ENCODE measurements at places on chromosomes 7 and 10. TPM values are rescaled to one million over a fixed set of nuclear protein-coding genes. Genes with fewer than 3 reads are reported as not detected.
A peak's percentile ranks its signal among the peaks of the same experiment; 100 is the strongest.

The MYL7 gene
- not detected for total RNA-seq

The TEX47 gene
- not detected for total RNA-seq

The HOXA3 gene
- 1.5 TPM for total RNA-seq

The LDB3 gene
- total RNA-seq: under 0.01 TPM

The AKR1D1 gene
- total RNA-seq: not detected

GRCh38 chr7:129176916-129177710, 11.3 kb upstream of the SMO start:
- no peak for DNase-seq

- DNase-seq: no peak
Observed at GRCh38 chr7:117612637-117613036, 132.8 kb downstream of the CFTR start.

- no peak for DNase-seq
Observed at GRCh38 chr10:132369636-132370185, 27.3 kb upstream of the PWWP2B start.

DNA sequence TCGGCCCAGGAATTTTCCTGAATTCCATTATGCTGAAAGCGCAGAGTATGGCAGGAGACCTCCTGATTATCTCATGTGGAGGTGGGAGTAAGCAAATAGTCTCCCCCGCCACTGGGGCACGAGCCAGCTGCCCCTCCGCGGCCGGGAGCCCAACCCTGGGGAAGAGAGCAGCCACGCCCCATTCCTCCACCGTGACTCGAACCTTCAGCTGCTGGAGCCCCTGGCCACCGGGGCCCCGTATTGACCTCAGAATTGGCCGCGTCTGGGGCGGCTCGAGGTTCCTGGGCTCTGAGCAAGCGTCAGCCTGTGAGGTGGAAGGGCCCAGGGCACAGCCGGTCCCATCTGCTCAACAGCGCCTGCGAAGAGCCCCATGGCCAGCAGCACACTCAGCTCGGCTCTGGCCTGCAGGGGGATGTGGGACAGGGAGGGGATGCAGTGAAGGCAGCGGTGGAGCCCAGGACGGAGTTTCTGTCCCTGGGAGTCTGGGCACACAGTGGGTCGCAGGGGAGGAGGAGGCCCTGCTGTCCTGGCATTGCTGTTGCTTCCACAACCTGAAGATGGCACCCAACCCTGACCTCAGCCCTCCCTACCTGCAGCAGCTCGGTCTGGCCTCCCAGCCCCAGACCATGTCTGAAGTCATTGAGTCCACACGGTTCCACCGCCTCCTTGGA, 97.8 kb downstream of the CHST15 start:
- DNase-seq: peak; percentile 96

DNA sequence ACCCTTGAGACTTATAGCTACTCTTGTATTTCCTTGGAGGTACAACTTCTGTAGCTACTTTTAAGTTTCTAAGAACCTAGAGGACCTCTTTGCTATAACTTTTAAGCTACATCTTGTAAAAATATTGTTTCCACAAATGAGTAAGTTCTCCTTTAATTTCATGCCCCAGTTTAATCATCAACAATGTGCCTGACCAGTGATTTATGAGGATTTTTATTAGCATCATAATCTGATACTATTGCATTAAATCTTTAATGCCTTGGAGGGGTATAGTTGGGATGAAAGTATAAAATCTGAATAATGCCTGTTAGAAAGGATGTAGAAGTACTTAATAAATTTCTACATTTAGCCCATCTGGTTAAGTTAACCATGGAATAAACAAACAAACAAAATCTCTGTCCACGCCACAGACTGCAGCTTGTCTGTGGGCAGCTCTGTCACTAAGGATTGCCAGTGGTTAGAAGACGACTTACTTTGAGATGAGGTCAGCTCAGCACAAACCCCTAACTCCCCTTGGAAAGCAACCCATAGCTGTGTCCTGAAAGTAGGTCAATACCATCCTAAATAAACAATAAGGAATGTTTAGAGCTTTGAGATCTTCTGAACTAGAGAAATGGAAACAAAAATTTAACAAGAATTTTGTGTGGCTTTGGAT, 18.3 kb downstream of the UBE2D1 start:
- peak; percentile 47 for DNase-seq

- DNase-seq: no peak
Observed at GRCh38 chr7:115216652-115217051, 294.8 kb downstream of the MDFIC start.

DNA sequence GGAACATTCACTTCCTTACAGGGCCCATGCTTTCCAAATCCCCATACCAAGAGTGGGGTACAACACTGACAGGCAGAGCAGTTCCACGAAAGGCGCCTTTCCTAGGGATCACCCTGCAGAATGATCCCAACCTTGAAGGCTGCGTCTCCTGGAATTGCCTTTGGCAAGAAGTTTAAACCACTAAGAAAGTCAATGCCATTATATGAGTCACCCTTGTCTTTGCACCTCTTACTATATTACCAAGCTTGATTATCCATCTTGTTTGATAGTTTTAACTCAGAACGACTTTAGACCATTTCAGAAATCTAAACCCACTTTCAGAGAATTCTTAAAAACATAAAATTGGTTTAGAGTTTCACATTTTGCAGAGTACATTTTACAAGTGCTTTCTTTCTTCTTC, 282.1 kb downstream of the ARHGAP12 start:
- DNase-seq: no peak

- peak; percentile 97 for DNase-seq
Observed at GRCh38 chr10:17023386-17024298, 106.0 kb downstream of the CUBN start.

DNA sequence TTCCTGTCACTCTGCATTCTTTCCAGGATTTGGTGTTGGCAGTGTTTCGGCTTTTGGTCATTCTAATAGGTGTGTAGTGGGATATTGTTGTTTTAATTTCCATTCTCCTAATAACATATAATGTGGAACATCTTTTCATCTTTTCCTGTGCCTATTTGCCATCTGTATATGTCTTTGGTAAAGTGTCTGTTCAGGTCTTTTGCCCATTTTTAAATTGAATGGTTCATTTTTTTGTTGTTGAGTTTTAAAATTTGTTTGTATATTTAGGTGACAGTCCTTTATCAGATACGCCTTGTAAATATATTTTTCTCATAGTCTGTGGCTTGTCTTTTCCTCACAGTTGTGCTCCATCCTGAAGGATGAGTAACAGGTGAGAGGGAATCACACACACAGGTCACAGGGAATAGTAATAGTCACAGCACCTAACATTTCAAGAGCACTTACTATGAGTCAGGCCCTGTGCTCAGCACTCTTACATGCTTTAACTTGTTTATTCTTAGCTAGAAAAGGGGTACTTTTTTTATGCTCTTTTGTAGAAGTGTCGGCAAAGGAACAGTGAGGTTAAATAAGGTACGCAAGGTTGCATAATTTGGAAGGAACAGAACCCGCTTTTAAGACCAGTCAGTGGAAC, 117.1 kb upstream of the GATA3 start:
- DNase-seq: no peak

- peak; percentile 96 for DNase-seq
Observed at GRCh38 chr7:137992550-137993394, 9.1 kb downstream of the CREB3L2 start.

DNA sequence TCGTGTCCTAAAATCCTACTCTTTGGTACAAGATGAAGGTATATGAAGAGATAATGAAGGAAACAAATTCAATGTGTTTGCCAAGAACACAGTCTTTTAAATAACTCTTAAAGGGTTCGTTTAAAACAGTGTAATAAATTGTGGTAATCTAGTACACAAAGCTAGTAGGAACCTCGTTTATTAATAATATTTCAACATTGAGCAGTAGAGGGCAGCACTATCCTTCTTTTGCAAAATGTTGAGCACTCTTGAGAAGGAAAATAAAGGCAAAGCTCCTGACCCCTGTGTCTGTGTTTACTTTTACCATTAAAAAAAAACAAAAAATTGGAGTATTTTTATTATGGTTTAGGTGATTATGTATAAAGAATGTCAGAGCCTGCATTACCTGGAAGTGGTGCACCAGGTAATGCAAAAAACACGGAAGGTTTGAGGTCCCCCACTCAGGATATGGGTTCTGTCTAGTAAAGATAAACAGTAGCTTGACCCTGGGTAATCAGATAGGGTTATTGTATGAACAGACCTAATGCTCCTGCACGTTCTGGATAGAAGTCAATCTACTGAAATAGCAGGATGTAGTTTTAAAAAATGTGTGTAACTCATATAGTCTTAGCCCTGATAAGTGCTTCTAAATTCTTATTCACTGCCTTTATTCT, 5.7 kb upstream of the GOT1 start:
- peak; percentile 19 for DNase-seq

- DNase-seq: no peak
Observed at GRCh38 chr10:5364374-5364773, 392 bp upstream of the UCN3 start.

DNA sequence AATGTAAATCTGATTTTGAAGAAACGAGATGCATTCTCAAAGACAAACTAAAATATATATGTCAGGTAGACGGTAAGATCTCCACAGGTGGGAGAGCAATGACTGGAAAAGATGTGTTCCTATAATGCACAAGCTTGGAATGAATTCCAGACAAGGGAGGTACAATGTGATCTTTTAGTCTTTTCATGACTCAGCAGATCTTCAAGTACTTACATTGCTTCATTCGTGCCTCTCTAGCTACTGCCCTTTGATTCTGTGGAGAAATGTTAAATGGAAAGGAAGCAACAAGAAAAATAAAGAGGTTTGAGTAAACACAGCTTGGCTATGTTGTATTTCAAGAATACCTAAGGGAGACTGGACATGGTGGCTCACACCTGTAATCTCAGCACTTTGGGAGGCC, 106.6 kb downstream of the GAD2 start:
- DNase-seq: no peak

- peak; percentile 18 for DNase-seq
Observed at GRCh38 chr10:77117501-77117900, 520.1 kb downstream of the KCNMA1 start.

GRCh38 chr7:24197852-24198251, 86.1 kb upstream of the NPY start:
- no peak for DNase-seq

GRCh38 chr10:12934777-12935176, 66.7 kb downstream of the CCDC3 start:
- DNase-seq: peak; percentile 26

Data from fibroblast of lung (primary cell).